EL (cell line): ENCODE measurements at places on chromosomes 6 and 20.

DNA sequence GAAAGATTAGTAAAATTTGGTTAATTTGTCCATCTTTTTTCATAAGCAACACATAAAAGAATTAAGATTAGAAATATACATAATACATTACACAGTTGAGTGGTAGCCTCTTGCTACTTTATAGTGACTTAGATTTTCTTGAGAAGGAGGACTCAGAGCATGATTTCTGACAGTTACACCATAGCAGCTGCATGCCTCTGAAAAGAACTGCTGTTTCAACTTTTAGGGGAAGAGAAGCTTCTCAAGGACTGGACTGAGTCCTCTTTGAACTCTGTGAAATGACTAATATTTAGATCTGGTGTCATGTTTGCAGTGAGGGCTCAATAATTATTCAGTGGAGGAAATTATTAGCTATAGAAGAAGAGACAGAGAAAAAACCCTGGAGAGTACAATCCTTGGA, 272.5 kb downstream of the BTBD9 start:
- DNase-seq: no peak

GRCh38 chr6:28656715-28657114, 131.0 kb downstream of the GPX5 start:
- DNase-seq: no peak

- no peak for DNase-seq
These were observed 28.9 kb downstream of the ASIP start for GRCh38 chr20:34269996-34270627.

GRCh38 chr20:19688031-19688806, 69.8 kb upstream of the RIN2 start:
- peak; percentile 94 for DNase-seq

- DNase-seq: no peak
These were observed 78.6 kb downstream of the MDGA1 start for GRCh38 chr6:37618916-37619590.

DNA sequence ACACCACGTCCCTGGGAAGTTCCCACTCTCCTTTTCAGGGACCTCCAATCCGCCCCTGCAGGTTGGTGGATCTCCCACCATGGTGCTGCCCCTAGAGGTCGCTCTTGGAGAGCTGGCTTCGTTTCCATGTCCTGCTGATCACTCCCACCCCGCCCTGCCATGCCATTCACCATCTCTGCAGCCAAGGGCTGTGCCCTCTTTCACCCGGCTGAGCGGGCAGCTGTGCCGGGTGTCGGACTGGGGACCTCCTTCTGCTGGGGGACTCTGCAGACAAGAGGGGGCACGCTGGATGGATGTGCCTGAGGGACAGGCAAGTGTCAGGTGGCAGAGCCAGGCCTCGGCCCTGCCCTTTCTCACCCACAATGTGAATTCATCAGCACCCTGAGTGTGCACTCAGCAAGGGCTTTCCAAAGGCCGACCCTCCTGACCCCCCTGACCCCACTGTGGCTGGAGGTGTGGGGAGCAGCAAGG, 347.0 kb downstream of the CDH4 start:
- no peak for DNase-seq

- DNase-seq: no peak
These were observed 77.4 kb downstream of the RALGAPA2 start for GRCh38 chr20:20635006-20635405.

DNA sequence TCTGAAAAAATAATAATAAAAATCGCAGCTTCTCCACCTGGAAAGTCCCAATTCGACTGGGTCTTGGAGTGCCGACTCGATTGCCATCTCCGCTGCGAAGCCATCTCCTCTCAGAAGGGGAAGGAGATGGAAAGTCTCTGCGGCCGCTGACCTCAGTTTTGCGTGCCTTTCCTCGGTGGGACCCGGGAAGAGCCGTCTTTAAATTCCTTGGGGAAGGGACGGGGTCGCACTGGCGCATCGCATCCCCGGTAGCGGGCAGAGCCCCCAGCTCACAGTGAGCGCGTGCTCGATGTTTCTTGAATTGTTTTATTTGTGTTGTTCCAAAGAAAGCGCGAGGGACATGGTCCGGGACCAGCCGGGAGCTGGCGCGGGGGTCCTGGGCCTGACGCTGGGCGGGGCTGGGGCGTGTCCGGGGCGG, 270 bp upstream of the TIAM2 start:
- no peak for DNase-seq

GRCh38 chr20:34220561-34220960, 20.7 kb upstream of the ASIP start:
- peak; percentile 83 for DNase-seq

- peak; percentile 55 for DNase-seq
These were observed 16.3 kb downstream of the LRP11 start for GRCh38 chr6:149847939-149848267.

GRCh38 chr6:152184573-152184916, 377.1 kb downstream of the ESR1 start:
- DNase-seq: no peak

GRCh38 chr20:62736407-62737071, 27.9 kb downstream of the NTSR1 start:
- no peak for DNase-seq

DNA sequence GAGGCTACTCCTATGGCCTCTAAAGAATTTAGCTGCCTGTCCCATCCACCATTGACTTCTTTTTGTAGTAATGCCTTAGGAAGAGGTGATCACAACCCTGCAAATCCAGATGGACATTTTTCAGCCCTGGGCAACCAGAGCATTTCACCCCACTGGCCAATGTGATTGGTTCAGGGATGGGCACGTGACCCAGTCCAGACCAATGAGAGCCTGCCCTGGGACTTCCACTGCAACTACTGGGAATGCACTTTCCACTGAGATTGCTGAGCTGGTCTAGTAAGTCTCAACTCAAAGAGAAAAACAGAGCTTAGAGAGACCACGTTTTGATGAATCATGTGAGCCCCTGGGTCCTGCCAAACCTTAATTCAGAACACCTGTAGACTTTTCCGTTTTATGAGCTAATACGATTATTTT, 8.9 kb upstream of the UBE2V1 start:
- DNase-seq: peak; percentile 58

DNA sequence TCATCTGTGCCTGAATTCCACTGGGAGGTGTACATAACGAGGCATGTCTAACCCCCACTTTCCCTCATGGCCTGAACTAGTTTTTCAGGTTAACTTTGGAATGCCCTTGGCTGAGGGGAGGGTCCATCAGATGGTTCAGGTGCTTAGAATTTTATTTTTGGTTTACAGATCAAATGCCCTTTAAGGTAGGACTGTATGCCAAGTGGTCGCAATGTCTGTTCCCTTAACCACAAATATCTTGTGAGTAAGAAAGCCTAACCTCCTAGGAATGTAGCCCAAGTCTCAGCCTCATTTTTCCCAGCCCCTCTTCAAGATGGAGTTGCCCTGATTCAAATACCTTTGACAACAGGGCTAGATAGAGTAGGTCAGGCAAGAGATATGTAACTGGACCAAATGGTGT, 78.4 kb downstream of the RNASET2 start:
- no peak for DNase-seq

GRCh38 chr20:59750209-59750840, 146.0 kb downstream of the PHACTR3 start:
- DNase-seq: no peak

- no peak for DNase-seq
These were observed 3.8 kb downstream of the CEBPB start for GRCh38 chr20:50194422-50194830.

DNA sequence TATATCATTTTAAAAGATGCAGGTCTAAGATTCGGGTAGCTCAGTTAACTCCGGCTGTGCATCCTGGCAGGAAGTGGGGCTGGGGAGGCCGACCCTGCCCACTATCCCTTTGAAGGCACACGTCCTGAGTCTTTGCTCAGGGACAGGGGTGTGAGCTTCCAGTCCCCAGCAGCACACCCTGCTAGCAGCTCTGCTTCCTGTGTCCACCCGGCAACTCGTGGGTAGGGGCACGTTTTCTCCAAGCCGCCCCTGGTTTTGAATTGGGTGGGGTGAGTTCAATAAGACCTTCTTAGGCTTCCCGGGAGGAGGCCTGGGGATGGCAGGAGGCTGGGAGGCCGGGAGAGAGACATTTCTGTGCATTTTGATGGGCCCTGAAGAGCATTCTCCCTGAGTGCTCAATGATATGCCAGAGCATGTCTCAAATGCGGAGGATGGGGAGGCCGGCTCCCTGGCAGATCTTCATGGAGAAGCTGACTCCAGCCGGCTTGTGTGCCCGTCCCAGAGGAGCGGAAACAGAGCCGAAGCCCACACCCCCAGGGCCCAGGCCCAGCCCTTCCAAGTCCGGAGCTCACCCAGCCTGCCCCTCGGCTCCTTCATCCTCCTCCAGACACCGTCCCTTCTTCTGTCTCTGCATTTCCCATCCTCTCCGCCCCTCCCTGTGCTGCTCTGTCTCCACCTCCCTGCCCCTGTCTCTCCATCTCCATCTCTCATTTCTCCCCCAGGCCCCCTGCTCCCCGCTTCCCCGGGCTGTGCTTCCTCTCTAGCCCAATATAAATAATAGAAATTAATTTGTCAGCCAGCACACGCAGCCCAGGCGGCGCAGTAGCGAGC, 36.3 kb upstream of the ZFAND3 start:
- DNase-seq: peak; percentile 70

DNA sequence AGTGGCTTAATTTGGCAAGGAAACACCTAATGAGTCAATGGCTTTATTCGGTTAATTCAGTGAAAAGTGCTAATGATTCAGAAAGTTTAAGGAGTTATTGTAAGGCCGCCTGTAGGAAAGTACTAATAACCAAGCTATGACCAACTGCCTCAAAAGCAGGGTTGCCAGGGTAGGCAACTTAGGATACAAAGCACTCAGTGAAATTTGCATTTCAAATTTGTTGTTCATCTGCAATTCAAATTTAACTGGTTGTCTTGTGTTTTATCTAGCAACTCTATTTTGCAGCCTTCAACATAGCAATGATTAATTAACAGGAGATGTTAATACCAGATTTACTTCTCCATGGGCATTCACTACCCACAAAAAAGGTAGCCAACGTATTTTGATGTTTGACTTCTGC, 412.3 kb downstream of the PRKN start:
- no peak for DNase-seq

GRCh38 chr6:108580646-108581045, 19.9 kb downstream of the FOXO3 start:
- peak; percentile 6 for DNase-seq

GRCh38 chr20:32893263-32894025, 34.7 kb downstream of the EFCAB8 start:
- no peak for DNase-seq

- peak; percentile 81 for DNase-seq
These were observed 26.7 kb downstream of the GPX6 start for GRCh38 chr6:28488916-28489365.

DNA sequence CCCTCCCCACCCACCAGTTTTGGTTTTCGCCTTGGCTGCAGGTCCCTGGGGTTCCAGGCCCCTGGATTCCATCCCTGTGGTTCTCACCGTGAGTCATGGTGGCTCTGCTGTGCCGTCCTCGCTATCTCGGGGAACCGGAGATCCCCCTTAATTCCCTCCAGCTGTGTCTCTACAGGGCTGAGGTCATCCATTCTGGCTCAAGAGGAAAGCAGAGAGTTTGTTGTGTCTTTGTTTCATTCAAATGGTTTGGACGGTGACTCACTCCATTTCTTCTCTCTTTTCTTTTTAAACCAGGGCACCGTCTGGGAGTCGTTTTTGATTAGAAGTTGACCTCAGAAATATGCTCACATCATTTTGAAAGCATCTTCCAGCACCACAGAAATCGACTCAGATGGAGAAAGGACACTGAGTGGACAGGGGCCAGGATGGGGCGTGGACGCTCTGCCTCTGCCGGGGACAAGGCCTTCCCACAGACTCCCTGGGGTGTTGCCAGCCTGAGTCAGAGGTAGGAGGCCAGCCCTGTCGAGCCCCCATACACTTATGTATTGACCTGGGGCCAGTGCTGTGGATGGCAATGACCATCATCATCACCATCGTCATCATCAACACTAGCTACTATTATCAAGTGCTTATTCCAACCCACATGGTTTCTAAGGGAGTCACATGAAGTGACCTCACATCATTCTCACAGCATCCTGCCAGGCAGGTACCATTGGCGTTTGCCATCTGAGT, 176.2 kb downstream of the NFATC2 start:
- peak; percentile 100 for DNase-seq

DNA sequence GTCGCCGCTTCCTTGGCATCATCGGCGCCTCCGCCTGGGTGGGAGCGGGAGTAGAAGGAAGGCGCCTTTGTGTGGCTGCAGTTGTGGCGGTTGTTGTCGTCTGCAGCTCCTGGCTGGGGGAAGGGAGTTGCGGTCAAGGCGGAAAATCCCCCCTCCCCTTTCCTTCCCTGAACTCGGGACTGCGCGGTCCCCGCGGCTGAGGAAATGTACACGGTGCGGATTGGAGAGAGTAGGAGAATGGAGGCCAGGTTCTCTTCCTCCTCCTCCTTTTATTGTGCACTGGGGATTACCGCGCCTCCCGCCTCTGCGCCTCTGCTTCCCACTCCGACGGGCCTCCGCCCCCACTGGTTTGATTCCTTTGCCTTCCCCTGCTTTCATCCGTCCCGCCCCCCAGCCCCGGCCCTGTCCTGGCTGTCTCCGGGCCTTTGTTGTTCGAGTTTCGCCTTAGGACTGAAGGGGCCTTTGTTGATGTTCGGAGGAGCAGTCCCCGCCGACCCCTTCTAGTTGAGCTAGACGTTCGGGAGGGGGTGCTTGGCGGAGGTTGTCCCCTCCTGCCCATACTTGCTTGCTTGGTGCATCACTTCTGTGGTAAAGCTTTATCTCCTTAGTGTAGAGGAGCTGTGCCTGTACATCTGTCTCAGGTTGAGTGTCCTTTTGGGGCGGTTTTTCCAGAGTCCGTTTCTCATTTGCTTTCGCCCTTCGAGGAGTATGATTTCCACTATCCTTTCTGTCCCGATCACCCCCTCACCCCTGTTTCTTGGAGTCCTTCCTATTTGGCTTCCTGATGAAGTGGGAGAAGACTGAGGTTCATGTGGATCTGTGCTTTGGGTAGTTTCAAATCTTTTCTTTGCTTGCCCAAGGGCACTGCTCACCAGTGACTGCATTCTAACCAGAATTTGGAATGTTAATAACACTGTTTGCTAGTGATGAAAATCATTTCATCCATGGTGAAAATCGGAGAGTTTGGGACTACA, 764 bp downstream of the ZNF292 start:
- DNase-seq: peak; percentile 72

DNA sequence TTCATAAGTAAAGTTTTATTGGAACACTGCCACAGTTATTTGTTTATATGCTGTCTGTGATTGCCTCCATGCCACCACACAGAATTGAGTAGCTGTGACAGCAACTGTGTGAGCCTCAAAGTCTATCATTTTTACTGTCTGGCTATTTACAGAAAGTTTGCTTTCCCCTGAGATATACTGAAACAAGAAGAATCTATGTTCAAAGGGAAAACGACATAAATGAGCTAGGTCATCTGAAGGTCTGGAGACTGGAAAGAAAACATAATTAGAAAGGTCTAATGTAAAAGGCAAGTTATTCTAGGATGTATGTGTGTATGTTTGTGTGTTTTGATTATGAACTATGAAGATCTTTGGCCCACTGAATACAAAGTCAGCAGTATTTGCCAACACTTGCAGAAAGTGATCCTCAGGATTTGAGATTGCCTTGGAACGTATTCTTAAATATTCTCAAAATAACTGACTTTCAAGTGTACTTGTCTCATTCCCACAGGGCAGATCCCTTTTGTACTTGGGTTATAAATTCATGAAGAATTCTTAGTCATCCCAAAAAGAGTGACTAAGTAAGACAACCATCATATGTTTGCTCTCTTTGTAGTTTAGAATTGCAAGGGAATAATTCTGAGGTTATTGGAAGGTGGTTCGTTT, 677.7 kb downstream of the DOK5 start:
- DNase-seq: no peak
